ENCODE measurements at places on chromosomes 11 and 22.
A peak's percentile ranks its signal among the peaks of the same experiment; 100 is the strongest.

- peak; percentile 20 for DNase-seq
Measured at GRCh38 chr11:73907191-73907590, 30.4 kb downstream of the PAAF1 start.

DNA sequence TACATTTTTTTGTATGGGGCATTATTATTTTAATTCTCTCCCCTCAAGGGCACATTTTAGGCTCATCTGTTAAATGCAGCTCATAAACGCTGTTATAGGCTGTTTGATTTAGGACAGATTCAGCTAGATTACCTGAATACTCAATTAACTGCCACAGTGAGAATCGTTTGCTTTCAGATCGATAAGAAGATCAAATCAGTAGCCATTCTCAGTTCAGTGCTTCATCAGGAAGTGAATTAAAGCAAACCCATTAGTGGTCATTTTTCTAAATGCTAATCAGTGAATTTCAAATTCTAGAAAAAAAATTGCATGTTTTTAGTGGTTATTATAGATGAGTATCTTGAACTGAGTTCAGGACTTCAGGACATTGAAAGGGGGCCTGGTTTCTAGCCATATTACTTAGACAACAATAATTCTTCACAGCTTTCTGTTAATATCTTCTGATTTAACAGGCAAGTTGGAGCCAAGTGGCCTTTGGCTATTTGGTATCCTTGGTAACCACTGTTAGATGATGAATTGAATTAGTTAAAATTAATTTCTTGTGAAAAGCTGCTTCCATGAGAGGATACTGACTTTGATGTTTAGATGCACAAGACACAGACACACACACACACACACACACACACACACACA lies 18.6 kb downstream of the SYT9 start:
- DNase-seq, result no peak

GRCh38 chr11:44357711-44358110 lies 47.8 kb upstream of the ALX4 start:
- no peak for DNase-seq

DNA sequence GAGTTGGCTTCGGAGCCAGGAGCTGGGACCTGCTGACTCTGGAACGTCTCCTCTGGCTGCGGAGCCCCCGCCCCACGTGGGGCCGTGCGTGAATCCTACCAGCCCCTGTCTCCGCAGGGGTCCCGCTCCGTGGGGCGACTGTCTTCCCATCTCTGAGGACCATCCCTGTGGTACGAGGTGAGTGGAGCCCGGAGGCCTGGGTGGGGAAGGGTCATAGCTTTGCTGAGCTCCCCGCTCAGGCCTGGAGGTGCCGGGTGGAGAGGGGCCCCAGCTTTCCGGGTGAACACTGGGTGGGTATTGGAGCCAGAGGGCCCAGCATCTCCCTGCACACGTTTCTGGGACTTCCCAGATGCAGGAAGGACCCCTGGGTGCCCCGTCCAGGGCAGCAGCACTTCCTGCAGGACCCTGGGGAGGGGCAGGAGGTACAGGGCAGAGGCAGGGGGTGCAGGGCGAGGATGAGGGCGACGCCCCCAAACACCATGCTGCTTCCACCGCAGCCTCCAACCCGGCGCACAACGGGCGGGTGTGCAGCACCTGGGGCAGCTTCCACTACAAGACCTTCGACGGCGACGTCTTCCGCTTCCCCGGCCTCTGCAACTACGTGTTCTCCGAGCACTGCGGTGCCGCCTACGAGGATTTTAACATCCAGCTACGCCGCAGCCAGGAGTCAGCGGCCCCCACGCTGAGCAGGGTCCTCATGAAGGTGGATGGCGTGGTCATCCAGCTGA lies 3.8 kb downstream of the MUC5AC start:
- no peak for DNase-seq

DNA sequence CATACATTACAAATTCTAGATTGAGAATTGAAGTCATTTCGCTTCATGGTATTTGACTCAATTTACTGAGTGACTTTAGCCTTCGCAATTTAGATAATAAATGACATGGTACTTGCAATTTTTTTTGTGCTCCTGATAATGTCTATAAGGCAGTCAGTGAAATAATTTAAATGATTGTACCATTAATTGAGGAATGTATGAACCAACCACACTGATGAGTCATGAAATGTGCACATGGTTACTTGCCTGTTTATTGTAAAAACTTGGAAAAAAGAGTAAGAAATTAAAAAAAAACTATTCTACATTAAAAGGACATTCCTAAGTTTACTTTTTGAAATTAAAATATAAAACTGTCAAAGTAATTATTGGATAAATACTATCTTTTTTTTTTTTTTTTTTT lies 43.3 kb downstream of the DNAJC24 start:
- DNase-seq, result no peak

DNA sequence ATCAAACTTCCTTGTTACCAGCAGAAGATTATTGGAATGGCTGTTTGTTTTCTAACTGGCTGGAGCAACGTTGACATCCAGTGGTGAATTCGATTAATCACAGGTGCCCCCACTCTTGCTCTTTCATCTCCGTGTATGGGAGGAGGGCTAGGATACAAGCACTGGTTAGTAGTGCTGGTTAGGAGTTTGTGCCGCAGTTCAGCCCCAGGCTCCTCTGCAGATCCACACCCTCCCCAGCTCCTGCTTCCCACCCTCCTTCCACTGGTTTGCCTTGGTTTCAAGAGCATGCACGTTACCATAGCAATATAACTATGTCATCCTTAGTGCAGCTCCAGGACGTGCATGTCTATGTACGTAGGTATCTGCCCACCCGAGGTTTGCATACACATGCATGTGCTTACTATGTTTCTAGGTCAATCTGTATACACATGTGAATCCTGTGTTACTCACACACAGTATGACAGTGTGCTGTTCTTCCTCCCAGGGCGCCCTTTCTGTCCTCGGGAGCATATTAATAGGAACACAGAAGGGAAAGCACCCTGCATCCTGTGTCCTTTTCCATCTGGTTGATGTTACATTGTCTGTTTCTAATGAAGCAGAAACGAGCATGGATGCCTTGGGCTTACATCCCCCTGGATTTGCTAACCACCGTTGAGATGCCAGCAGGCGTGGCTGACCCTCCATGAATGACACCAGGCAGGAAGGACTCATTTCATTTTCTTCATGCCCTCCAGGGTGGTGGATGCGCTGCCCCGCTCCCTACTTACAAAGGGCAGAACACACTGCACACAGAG lies 539.3 kb downstream of the OPCML start:
- DNase-seq, result no peak

- DNase-seq, result peak; percentile 27
Measured at GRCh38 chr22:39494471-39495120, 7.5 kb upstream of the MIEF1 start.

GRCh38 chr11:134780486-134781147 lies 368.6 kb upstream of the B3GAT1 start:
- no peak for DNase-seq

GRCh38 chr11:75538150-75538942 lies 12.6 kb upstream of the GDPD5 start:
- DNase-seq, result no peak

- no peak for DNase-seq
Measured at GRCh38 chr11:77497368-77497767, 23.5 kb upstream of the PAK1 start.

DNA sequence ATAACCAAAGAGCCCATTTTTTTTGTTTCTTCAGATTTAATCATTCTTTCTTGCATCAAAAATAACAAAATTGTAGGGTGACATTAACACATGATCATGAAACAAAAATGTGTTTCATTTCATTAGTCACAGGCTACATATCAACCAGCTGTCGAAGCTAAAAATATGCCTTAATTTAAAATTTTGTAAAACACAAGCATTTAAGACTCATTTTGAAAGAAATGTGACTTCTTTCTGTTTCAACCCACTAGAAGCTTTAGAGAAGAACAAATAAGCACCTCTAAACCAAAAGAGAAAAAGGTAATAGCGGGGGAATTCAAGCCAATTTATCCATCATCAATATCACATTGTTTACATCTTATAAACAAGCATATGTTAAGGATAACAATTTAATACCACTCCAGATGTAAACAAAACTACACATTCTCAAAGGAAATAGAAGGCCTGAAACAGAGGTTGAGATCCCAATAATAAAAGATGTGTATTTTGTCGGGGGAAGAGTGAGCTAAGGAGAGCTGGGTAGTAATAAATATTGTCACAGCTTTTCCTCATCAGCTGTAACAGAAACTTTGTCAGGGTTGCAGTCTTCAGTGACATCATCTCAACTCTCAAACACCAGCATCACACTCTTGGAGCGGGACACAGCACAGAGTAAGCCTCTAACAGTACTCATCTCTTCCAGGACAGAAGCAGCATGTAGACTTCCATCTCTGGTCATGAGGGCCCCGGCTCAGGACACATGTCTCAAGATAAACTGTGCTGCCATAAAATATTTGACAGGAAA lies 42.0 kb downstream of the ALG9 start:
- DNase-seq, result no peak

GRCh38 chr11:5791165-5791564 lies at the start of gene OR52N1:
Gene OR52N1 (minus strand): TSS chr11:5791265. CDS start chr11:5788816, 2,449 bp downstream.
- DNase-seq, result no peak

DNA sequence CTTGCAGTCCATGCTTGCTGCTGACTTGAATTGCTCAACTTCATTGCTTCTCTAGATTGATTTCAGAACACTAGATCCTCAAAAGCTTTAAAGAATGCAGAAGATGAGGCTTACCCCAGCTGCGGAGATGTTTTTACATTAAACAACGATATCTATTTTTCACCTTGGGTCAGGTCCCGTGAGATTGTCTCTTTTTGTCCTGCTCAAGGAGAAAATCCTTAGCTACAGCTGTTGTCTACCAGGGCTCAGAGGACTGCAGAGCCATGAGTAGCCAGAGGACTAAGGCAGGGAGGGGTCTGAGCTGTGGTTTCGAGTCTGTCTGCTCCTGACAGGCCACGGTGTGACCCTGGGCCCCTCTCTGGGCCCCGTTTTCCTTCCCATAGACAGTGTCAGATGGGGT lies 51.4 kb downstream of the PKNOX2 start:
- no peak for DNase-seq

DNA sequence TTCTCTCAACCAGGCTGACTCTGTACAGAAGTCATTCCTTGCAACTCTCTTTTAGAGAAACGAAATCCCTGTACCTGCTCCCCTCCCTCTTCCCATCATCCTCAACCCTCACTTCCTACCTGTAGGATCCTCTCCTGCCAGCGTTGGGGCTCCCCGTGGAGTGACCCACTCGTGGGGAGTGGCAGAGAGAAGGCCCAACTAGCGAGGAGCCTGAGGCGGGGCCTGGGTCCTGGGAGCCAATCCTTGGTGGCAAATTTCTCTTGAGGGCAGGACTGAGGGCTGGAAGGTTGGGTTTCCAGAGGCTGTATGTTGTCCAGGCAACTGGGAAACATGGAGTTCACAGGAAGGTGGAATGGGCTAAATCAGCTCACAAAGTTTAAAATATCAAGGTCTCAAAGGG lies 10.4 kb downstream of the NHERF4 start:
- DNase-seq, result no peak

DNA sequence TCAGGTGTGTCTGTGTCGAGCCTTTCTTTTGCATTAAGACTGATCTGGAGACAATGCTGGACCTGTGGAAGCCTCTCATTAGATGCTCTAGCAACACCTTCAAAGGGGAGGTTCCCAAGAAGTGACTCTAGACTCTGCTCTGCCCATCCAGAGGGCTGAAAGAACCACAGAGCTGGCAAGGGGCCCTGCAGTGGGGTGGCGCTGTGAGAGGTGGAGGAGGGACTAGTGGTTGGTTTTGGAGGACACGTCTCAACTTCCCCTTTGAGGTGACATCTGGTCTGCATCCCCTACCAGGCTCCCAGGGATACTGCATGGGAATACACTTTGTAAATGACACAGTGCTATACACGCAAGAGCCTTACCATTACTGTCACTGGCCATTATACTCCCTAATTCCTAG lies 34.2 kb upstream of the SYT13 start:
- no peak for DNase-seq

DNA sequence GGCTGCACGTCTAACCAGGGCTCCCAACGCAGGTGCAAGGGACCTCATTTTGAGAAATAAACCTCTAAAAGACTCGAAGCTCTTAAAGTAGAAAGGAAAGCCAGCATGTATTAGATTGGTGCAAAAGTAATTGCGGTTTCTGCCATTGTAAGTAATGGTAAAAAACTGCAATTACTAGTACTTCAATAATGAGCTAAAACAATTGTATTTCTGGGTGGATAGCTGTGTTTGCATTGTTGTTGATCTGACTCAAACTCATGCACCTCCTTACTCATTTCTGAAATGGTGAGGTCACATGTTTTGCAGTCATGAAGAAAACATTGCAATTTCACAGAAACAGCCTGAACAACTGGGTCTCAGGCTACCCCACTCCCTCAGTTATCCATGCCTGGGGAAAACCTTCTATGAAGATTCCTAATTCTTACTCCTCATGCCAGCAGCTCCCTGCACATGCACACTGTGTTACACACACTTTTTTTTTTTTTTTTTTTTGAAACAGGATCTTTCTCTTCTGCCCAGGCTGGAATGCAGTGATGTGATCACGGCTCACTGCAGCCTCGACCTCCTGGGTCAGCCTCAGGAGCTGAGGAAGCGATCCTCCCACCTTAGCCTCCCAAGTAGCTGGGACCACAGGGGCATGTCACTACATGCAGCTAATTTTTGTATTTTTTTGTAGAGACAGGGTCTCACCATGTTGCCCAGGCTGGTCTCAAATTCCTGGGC lies 24.6 kb downstream of the VWCE start:
- no peak for DNase-seq

DNA sequence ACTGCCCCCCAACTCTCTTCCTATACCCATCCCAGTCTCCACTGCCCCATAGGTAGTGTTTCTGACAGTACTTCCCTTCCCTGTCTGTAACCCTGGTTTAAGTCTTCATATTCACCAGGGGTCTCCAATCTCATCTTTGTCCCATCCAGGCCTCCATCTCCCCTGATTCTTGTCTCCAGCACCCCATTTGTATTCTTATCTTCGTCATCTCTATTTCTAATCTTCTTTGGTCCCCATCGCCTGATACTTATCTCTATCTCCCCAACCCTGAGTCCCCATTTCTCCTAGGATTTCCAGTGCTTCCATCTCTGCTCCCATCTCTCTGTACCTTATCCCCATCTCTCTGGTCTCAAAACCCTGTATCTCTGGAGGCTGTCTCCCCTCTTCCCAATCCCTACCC lies 1.8 kb downstream of the PHOX2A start:
- no peak for DNase-seq

DNA sequence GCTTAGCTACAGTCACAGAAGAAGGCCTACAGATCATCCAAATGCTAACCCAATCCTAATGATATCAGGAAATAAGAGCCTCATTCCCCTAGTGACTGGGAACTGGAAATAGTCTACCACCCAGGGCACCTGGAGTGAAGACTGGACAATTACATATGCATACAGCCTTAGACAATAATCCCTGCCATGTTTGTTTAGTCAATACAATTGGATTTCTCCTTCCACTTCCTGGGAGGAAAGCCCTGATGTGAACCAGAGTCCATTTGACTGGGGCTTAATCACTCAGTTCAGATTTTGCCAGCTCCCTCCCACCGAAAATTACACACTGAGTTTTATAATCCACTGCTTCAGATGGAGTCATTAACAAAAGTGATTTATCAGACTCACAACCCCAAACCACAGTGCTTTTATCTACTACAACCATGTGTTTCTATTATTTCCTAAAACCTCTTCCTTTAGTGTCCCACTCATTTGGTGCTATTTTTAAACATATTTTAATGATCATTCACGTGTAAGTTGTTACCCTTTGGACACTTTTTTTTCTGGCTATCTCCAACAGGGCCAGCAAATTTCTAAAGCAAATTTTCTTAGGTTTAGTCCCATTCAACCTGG lies 29.9 kb downstream of the CWF19L2 start:
- DNase-seq, result no peak

GRCh38 chr11:134533511-134533910 lies 121.5 kb upstream of the B3GAT1 start:
- DNase-seq, result no peak
